Stimulated activated CD8-positive, alpha-beta memory T cell treated with anti-CD3 and anti-CD28 coated beads, Interleukin-2, amount 100 ng/mL, for 1 hour (primary cell): ENCODE measurements at places on chromosomes 6 and 20.

GRCh38 chr20:46317685-46318177 is 9.4 kb upstream of the CDH22 start:
- DNase-seq, result no peak

GRCh38 chr6:119134752-119135151 is 56.3 kb upstream of the FAM184A start:
- DNase-seq, result no peak

DNA sequence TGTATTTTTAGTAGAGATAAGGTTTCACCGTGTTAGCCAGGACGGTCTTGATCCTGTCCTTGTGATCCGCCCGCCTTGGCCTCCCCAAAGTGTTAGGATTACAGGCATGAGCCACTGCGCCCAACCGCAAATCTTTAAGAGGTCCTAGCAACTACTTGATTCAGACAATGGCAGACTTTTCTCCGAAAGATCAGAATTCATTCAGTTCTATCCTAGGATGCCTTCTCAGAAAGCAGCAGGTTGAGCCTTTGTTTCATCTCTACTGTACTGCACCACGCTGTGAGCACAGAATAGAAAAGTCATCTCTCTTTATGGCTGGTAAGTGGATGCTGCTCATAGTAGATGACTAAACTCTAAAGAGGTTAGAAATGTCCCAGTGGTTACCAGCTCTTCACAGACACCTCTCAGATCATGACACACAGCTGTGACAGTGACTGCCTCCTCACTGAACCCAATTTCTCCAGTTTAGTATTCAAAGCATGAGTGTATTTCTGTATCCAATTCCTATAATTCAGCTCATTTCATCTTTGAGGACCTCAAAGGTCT is 6.0 kb upstream of the HSF2 start:
- no peak for DNase-seq

DNA sequence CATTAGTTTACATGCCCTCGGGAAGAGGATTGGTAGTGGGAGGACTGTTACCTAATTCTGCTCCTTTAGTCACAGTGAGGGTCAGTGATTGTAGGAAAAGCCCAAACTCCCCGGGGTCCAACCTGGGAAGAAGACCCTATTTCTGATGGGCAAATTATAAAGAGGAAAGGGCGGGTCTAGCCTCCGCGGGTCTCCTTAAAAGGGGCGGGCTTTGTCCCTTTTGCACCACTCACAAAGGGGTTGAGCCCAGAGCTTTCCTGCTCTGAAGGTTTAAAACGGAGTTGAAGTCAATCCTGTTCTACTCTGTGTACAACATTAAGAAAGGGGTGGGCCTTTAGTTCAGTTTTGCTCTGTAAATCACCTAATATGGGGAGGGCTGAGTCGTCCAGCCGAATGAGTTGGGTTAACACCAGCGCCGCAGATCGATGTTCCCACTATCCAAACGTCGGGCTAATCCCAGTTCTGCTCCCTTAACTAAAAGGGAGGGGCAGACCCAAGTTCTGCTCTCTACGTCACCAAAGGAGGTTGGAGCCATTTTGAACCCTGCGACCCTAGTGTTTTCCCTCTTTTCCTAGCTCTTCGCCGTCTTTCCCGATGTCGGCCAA is 920 bp upstream of the RNF5 start:
- DNase-seq, result no peak

DNA sequence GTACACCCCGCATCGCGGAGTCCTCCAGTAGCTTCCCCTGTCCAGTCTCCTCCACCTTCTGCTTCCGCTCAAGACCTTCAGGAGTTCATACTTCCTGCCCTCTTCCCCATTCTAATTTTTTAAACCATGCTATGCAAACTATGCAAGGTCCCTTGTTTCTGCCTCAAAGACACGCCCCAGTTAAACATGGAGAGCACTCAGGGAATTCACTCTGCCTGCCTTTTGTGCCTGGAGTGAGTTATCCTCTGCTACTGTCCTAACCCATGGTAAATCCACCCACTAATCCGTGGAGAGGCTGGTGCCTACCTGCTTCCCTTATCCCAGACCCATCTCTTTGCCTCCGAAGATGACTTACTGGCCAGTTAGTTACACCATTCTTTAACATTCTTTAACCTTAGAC is 473.7 kb upstream of the JARID2 start:
- no peak for DNase-seq

DNA sequence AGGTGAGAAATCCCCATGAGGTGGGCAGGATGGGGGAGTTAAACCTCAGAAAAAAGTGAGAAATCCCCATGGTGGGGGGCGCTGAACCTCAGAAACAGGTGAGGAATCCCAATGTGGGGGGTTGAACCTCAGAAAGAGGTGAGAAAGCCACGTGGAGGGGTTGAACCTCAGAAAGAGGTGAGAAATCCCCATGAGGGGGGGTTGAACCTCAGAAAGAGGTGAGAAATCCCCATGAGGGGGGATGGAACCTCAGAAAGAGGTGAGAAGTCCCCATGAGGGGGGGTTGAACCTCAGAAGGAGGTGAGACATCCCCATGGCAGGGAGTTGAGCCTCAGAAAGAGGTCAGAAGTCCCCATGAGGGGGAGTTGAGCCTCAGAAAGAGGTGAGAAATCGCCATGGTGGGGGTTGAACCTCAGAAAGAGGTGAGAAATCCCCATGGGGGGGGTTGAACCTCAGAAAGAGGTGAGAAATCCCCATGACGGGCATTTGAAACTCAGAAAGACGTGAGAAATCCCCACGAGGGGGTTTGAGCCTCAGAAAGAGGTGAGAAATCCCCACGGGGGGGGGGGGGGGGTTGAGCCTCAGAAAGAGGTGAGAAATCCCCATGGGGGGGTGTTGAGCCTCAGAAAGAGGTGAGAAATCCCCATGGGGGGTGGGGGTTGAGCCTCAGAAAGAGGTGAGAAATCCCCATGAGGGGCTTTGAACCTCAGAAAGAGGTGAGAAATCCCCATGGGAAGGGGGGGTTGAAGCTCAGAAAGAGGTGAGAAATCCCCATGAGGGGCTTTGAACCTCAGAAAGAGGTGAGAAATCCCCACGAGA is 14.3 kb upstream of the GOPC start:
- DNase-seq, result peak; percentile 24

DNA sequence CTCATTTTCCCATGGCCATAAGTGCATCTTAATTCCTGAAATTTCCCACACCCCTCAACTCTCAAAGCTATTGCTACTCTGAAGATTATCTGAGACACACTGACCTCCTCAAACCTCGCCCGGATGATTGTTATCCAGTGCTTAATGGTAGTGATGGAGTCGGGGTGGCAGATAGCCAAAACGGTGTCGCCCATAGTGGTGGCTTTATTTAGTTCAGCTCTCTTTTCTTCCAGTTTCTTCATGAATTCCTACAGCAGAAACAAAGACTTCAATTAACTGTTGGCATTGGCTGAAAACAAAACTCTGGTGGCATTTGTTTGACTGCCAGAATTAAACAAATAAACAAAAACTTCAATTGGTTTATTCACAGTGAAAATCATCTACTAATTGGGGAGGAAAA is 165.4 kb downstream of the DST start:
- no peak for DNase-seq

DNA sequence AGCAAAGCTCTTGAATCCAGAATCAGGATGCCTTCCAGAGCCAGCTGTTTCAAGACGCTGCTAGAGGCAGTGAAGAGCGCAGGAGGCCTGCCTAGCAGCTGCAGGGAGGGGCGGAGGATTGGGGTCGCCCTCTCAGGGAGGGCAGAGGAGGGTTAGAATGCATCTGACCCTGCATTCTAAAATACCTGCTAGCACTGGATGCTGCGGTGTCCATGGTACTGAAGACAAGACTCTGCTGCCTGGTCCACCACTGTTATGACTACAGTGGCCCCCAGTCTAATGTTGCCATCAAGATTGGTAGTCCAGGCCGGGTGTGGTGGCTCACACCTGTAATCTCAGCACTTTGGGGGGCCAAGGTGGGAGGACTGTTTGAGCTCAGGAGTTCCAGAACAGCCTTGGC is 193.7 kb upstream of the PROKR2 start:
- DNase-seq, result no peak

DNA sequence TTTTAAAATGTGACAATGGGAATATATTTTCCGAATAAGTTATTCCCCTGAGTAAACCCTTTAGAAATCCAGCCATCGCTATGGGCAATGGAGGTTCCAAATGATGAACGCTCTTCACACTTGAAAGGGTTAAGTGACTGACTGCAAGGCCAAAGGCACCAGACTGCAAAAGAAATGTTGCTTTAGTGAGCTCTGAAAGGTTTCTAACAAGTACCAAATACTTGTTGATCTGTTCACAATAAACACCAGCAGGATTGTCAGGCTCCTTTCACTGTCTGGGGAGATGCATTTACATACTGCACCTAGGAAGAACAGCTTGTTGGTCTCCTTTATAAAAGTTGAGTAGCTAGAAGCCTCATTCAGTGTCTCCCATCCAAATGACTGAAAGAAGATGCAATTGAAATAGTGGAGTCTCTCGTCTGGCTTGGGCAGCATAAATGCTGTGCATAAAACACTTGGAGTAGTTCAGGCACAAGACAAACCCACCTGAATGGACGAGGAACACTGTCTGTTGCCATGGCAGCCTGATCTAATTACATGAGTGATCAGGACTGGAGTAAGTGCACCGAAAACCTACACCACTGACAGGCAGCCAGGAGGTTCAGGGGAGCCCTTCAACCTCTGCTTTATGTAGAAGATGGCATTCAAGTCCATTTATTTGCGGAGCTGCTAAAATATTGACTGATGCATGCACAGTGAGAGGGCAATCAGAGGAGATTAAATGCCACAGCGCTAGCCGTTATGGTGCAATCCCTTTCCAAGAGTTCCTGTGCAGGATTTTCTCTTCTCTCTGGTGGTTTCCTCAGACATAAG is 2.9 kb downstream of the ATXN1 start:
- DNase-seq, result no peak

DNA sequence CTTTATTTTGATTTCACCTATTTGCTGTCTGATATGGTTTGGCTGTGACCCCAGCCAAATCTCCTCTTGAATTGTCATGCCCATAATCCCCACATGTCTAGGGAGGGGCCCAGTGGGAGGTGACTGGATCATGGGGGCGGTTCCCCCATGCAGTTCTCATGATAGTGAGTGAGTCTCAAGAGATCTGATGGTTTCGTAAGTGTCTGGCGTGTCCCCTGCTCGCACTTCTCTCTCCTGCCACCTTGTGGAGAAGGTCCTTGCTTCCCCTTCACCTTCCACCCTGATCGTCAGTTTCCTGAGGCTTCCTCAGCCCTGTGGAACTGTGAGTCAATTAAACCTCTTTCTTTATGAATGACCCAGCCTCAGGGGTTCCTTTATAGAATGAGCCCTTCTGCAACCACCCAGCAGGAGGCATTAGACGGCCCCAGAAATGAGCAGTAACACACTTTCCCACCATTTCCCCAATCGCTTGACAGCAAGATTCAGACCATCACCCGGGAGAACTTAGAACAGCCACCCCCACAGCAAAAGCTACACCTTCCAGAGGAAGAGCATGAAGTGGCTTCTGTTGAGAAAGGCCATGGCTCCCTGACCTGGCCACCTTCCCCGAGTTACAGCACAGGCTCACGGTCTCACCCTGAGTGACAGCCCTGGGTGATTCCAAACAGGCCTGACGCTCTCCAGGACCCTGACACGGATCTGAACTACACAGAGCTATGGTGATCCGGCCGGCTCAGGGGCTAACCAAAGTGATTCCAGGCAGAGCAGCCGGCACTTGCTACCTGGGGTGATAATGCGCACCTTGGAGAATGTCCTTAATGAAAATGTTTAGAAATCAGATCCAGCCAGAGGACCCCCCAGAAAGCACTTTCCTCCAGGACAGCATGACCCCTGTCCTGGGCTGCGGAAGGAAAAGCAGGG is 131.2 kb upstream of the CDH4 start:
- no peak for DNase-seq

DNA sequence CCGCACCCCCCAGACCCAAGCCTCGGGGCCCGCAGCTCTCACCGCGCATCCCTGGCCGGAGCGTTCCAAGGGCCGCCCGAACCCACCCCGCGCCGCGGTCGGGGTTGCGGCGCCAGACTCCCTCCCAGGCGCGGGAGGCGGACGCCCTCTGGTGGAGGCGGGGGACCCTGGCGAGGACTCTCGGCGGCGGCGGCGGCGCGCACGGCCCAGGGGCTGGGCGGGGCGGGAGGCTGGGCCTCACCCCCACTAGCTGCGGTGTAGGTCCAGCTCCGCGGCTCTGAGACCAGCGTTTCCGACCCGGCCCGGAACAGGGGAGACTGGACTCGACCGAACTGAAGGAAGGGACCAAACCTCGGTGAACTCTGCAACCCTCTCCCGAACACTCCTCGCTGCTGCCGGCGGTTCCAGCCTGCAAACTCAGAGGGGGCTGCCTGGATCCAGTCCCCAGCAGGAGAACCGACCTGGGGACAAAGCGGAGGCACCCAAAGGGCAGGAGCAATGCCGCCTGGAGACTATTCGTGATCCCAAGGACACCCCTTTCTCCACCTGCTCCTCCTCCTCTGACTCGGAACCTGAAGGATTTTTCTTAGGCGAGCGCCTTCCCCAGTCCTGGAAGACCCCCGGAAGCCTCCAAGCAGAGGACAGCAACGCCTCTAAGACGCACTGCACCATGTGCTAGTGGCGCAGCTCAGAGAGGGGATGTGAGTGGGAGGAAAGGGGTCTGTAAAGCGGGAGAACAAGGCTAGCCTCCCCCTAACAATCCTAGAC is 859 bp upstream of the TOMM6 start:
- peak; percentile 82 for DNase-seq

DNA sequence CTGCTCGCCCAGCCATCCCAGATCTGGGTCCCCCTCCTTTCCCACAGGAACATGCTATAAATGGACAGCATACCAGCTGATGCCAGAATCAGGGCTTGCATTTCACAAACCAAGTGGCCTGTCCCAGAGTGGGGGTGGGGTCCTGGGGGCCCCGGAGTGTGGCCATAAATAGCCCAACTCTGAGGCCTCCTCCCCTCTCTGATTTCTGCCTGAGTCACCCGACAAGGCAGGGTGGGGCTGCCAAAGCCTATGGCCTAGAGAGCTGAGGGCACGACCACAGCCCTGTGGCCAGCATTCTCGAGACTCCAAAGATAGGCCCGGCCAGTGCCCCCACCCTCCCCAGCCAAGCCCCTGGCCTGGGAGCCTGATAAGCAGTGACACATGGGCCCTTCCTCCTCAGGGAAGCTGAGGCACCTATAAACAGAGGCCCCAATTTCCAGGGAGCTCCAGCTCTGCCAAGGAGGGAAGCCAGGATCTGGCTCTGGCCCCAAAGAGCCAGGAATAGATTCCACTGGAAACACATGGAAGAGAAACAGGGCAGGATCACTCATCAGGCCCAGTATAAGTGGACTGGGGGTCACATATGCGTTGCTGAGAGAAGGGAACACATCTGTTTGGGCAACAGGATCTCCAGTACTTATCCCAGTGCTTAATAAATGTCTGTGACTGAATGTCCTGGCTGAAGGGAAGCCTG is 20.3 kb downstream of the SNTA1 start:
- no peak for DNase-seq

DNA sequence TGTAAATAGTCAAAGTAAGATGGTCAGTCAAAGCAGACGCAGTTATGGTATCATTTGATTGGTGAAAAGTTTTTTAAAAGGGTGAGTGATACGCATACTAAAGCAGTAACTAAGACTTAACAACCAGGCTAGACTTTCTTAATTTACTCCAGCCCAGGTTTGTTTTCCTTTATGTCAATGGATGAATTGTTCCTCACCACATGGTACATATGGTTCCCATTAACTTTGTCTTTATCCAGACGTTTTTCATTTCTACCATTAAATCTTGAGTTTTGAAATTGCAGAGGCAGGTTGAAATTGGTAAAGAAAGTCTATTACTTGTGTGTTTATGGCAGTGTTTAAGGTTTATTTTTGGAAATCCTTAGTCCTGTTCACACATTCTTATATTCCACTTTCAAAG is 98.5 kb upstream of the SCGN start:
- no peak for DNase-seq
